ENCODE measurements at places on chromosomes 1 and 21. TPM values are rescaled to one million over a fixed set of nuclear protein-coding genes. Genes with fewer than 3 reads are reported as not detected.

RBM11 gene
- polyA plus RNA-seq, result 1.4 TPM

MTMR11 gene
- 0.17 TPM for polyA plus RNA-seq

- peak; percentile 67 for DNase-seq
These were observed at the start of gene DISC1 for GRCh38 chr1:231626535-231626950. Gene DISC1, plus strand, starts transcription at chr1:231626790. Its CDS starts 78 bp downstream, at chr1:231626868.

- DNase-seq, result no peak
These were observed 112.1 kb upstream of the C1orf87 start for GRCh38 chr1:60185684-60186083.

- DNase-seq, result no peak
These were observed 439.4 kb downstream of the CAMTA1 start for GRCh38 chr1:7224644-7225043.

- no peak for DNase-seq
These were observed 10.4 kb upstream of the WNT3A start for GRCh38 chr1:227996187-227996950.

GRCh38 chr1:78408810-78409209, 82.0 kb upstream of the PTGFR start:
- DNase-seq, result no peak

DNA sequence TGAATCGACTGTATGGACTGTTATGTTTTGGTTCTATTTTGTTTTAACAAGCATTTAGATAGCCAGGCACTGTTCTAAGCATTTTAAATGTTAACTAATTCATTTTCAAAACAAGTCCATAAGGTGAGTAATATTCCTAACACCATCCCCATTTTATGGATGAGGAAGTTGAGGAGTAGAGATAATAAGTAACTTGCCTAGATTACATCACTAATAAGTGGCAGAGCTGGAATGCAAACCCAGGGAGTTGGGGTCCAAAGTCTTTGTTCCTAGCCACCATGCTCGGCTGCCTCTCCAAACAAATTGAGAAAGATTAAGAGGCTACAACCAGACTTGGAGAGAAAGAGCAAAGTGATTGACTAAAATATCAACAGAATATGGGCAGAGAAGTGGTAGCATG, 12.6 kb upstream of the LEPR start:
- no peak for DNase-seq

Measured in immature natural killer cell (primary cell).